A549 treated with Mapracorat at 1 μM for 4 hours (cell line): ENCODE measurements at places on chromosomes 16 and 17. TPM values are rescaled to one million over a fixed set of nuclear protein-coding genes. Genes with fewer than 3 reads are reported as not detected.

The CCL2 gene
- total RNA-seq, result 8.8 to 14.1 TPM (median 10.2 TPM) in 5 replicates

The SSTR5 gene
- total RNA-seq, result 0.28 to 0.72 TPM (median 0.35 TPM) in 5 replicates

The UBE2O gene
- 23.1 to 32.6 TPM (median 29.5 TPM) in 5 replicates for total RNA-seq

The LRRC37A gene
- 0.79 to 1.1 TPM (median 0.91 TPM) in 5 replicates for total RNA-seq

The VMO1 gene
- total RNA-seq, result 0.68 to 1.6 TPM (median 0.81 TPM) in 5 replicates

The SPATA22 gene
- total RNA-seq, result not detected in 5 replicates

The RASL10B gene
- total RNA-seq, result 0.07 to 0.14 TPM (median 0.13 TPM) in 5 replicates

The ALDH3A1 gene
- total RNA-seq, result 777 to 1,128 TPM (median 798 TPM) in 5 replicates

The GPR139 gene
- total RNA-seq, result not detected in 5 replicates

The DBNDD1 gene
- 47.5 to 63.7 TPM (median 58.7 TPM) in 5 replicates for total RNA-seq

The CAPNS2 gene
- total RNA-seq, result not detected in 5 replicates

The SNX20 gene
- not detected in 5 replicates for total RNA-seq

The KRTAP2-3 gene
- 0.22 TPM in 1 of 5 replicates, not detected in the others for total RNA-seq

The USB1 gene
- total RNA-seq, result 73.6 to 86.9 TPM (median 80.0 TPM) in 5 replicates

The GPRC5B gene
- 28.8 to 39.0 TPM (median 38.4 TPM) in 5 replicates for total RNA-seq

The LRRC37B gene
- total RNA-seq, result 9.7 to 10.6 TPM (median 10.6 TPM) in 5 replicates

The PIP4K2B gene
- total RNA-seq, result 34.6 to 42.0 TPM (median 40.7 TPM) in 5 replicates

The CES5A gene
- not detected in 5 replicates for total RNA-seq

The IGSF6 gene
- total RNA-seq, result not detected in 5 replicates

The TP53TG3C gene
- total RNA-seq, result 0.68 to 1.0 TPM in 2 of 5 replicates, not detected in the others

The PCYT2 gene
- 13.8 to 19.1 TPM (median 17.3 TPM) in 5 replicates for total RNA-seq

The HOXB2 gene
- total RNA-seq, result 0.32 to 0.59 TPM (median 0.48 TPM) in 5 replicates

The ZP2 gene
- total RNA-seq, result not detected in 5 replicates

The OTOA gene
- total RNA-seq, result 0.08 to 0.13 TPM (median 0.10 TPM) in 4 of 5 replicates, not detected in the other

The KRT25 gene
- total RNA-seq, result not detected in 5 replicates

The SULT1A2 gene
- 0.11 to 0.19 TPM (median 0.16 TPM) in 4 of 5 replicates, not detected in the other for total RNA-seq

The PRDM7 gene
- total RNA-seq, result not detected in 5 replicates

The BAHCC1 gene
- 6.4 to 10.5 TPM (median 9.6 TPM) in 5 replicates for total RNA-seq

The CPHXL2 gene
- total RNA-seq, result not detected in 5 replicates

The KRTAP4-9 gene
- total RNA-seq, result not detected in 5 replicates

The CD300E gene
- not detected in 5 replicates for total RNA-seq

The AFMID gene
- total RNA-seq, result 36.3 to 49.5 TPM (median 38.7 TPM) in 5 replicates

The CACNA1H gene
- 9.8 to 17.8 TPM (median 15.9 TPM) in 5 replicates for total RNA-seq

The MYO15A gene
- 0.06 to 0.86 TPM (median 0.75 TPM) in 5 replicates for total RNA-seq

The TSC2 gene
- total RNA-seq, result 29.8 to 45.0 TPM (median 38.0 TPM) in 5 replicates

The FOXC2 gene
- total RNA-seq, result 4.5 to 5.1 TPM (median 4.9 TPM) in 5 replicates

The CBLN1 gene
- 0.06 to 0.16 TPM (median 0.10 TPM) in 3 of 5 replicates, not detected in the others for total RNA-seq

The CD7 gene
- total RNA-seq, result 0.07 to 0.12 TPM in 2 of 5 replicates, not detected in the others

The TNFSF13 gene
- total RNA-seq, result 0.70 to 1.2 TPM (median 1.0 TPM) in 5 replicates

The LGALS9B gene
- 0.10 TPM in 1 of 5 replicates, not detected in the others for total RNA-seq

The GAST gene
- 0.44 to 0.49 TPM in 2 of 5 replicates, not detected in the others for total RNA-seq

The MT4 gene
- total RNA-seq, result not detected in 5 replicates

The PSMC3IP gene
- 35.1 to 37.6 TPM (median 36.0 TPM) in 5 replicates for total RNA-seq

The RNU2-1 gene
- not detected in 5 replicates for total RNA-seq

The CA5A gene
- not detected in 5 replicates for total RNA-seq

The ZNF688 gene
- 4.9 to 8.7 TPM (median 6.6 TPM) in 5 replicates for total RNA-seq

The NPTX1 gene
- 120 to 209 TPM (median 169 TPM) in 5 replicates for total RNA-seq

The HOXB4 gene
- total RNA-seq, result 0.06 to 0.21 TPM (median 0.14 TPM) in 5 replicates

The RNF43 gene
- total RNA-seq, result 0.19 to 0.47 TPM (median 0.28 TPM) in 5 replicates

The TLCD2 gene
- total RNA-seq, result 1.4 to 2.1 TPM (median 1.7 TPM) in 5 replicates

The KCNAB3 gene
- 1.7 to 3.9 TPM (median 2.6 TPM) in 5 replicates for total RNA-seq
